Right renal cortex interstitium (tissue), 3 donors: ENCODE measurements at places on chromosomes 11 and 22. TPM values are rescaled to one million over a fixed set of nuclear protein-coding genes. Genes with fewer than 3 reads are reported as not detected.

DNA sequence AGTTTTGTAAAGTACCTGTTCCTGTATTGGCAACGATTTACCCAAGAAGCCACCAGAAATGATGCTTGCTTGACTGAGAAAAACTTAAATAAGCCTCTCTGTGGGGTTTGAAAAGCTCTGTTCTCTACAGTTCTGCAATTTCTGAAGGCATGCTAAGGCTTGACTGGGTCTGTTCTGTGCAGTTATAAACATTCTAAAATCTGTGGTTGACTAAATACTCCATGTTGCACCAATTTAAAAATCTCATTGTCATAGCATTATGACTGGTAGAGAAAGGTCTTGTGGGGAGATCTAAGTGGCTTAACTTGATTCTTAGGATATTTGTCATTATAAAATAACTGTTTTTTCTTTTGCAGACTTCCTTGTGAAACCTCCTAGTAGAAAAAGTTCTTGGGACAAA lies 73.7 kb downstream of the MTMR3 start:
- no peak for DNase-seq

DNA sequence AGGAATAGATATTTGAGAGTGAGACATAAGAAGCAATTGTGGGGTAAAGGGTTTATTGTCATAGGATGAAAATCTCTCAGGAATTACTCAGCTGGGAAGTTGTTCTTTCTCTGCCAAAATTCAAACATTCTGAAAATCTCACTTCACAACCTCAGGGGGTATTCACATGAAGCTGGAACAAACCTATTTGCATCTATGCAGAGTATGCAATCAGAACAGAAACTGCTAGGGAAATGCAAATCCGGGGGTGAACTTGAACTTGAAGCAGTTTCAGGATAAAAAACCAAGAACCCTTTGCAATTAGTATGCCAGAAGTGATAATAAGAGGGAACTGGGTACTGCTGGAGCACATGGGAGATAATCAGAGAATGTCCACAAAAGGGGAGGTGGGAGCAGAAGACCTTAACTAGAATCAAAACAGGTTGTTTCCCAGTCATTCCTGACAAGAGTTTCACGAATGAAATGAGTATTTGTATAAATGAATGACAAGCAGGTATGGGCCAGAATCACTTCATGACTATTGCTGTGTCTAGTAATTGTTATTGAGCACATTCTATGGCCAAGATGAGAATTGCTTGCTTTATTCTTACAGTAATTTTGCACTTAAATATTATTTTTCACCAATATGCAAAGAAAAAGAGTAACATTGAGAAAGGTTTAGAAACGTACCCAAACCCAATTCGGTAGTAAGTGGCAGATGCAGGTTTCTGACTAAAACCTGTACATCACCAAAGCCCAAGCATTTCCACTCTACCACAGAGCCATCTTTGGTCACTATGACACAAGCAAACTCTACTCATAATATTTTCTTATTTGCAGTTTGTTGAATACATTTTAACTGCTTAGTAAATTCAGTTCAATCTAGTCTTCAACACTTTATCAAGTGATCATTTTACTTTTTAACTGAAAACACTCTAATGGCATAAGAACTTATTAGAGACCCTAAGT lies 61.8 kb upstream of the UBASH3B start:
- DNase-seq = no peak

- no peak for DNase-seq
Measured at GRCh38 chr22:50567721-50568252, 5.1 kb upstream of the SYCE3 start.

The MUC2 gene
- 0.27 TPM for polyA plus RNA-seq
